A172 (cell line): ENCODE measurements at places on chromosomes 3 and 15. TPM values are rescaled to one million over a fixed set of nuclear protein-coding genes. Genes with fewer than 3 reads are reported as not detected.

GRCh38 chr15:100665570-100665969 is 63.2 kb downstream of the ASB7 start:
- DNase-seq, result no peak

DNA sequence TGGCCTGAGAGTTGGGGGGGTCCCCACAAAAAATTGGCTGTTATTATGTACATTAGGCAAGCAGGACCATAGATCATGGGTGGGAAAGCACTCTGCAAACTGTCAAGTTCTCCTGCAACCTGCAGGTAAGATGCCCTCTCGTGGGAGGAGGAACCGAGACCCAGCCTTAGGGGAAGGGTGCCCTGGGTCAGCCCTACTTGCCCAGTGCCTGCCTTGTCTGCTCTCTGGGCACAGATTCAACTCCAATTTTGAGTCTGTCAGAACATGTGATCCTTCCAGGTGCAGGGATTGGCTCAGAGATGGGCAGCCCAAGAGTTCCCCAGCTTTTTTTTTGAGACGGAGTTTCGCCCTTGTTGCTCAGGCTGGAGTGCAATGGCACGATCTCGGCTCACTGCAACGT is 99.2 kb downstream of the PLXNA1 start:
- no peak for DNase-seq

GRCh38 chr3:146638718-146639117 is 33.6 kb upstream of the PLSCR5 start:
- no peak for DNase-seq

GRCh38 chr3:50286322-50287227 is 5.7 kb downstream of the IFRD2 start:
- DNase-seq, result no peak

DNA sequence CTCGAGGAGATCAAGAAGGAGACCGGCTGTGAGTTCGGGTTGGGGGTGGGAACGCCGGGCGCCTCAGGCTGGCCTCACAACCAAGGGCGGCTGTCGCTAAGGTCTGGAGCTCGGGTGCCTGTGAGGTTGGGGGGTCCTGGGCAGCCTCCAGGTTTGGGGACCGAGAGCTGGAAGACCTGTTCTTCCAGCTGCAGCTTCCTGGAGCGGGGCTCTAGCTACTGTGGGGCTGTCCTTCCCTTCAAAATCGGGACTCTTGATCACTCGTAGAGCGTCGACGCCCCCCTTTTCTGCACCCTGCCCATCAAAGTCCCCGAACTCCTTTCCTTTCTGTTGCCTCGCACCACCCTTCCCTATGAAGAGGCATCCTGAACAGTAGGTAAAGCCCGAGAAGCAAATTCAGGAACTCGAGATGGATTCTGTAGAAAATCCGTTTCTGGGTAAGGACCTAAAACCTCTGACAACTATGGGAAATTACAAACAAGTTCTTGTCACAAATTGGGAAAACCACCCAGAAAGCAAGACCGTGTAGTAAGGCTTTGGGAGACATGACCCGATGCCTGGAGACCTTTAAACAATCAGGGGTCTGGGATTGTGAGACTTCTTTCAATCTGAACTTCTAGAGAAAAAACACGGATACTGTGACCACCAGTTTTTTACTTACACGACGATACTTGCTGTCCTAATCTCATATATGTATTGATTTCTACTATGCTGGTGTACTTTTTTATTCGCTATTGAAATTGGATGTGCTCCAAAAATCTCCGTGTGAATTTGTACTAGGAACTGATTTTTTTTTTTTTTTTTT is 556 bp downstream of the CHP1 start:
- no peak for DNase-seq

GRCh38 chr15:68894208-68894607 is 36.1 kb upstream of the SPESP1 start:
- DNase-seq, result no peak

DNA sequence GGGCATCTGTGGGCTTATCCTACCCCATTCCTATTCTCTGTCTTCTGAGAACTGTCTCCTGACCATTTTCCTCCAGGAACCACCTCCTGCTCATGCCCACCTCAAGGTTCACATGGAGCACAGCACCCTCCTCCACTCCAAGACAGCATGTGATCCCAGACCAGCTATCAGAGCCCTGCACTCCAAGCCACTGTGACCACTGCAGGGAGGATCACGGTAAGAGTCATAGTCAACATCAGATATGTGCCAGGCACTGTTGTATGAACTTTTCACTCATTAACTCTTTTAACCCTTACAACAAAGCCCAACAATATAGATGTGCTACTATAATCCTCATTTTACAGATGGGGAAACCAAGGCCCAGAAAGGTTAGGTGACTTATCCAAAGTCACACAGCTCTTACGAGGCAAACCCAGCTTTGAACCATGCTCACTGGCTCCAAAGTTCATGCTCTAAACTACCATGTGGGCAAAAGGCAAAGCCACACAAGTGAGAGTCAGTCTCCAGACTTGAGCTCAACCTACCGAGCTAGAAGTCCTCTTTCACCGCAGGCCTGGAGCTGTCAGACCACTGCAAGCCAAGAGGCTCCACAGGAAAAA is 115.1 kb upstream of the IQSEC1 start:
- DNase-seq, result no peak

DNA sequence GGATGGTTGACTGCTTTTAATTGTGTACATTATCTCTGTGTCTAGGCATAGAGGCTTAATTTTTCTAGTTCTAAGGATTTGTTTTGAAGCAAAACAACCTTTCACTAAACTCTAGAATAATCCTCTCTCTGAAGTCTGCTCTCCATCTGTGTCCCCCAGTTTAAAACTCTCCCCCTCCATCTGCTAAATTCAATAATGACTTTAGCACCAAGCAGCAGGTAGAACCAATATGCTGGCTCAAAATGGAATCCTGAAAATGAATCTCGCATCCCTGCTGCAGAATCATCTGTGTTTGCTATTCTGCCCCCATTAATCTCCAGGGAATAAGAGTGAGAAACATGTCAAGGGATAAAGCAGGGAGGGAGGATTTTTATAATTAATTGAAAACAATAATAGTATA is 111.8 kb downstream of the TUSC7 start:
- DNase-seq, result no peak

GRCh38 chr3:118742760-118743159 is 291.9 kb downstream of the IGSF11 start:
- no peak for DNase-seq

Gene TGM4
- 0.10 and 0.65 TPM in 2 replicates for total RNA-seq

Gene ITIH1
- total RNA-seq, result not detected in 2 replicates

Gene SOX2
- 3.4 and 4.3 TPM in 2 replicates for total RNA-seq

Gene SPTBN5
- 0.16 and 0.22 TPM in 2 replicates for total RNA-seq

Gene SI
- not detected in 2 replicates for total RNA-seq

Gene ANKUB1
- not detected in 2 replicates for total RNA-seq

Gene WDR6
- total RNA-seq, result 63.7 and 76.1 TPM in 2 replicates

Gene THRB
- total RNA-seq, result not detected in 2 replicates
